ENCODE measurements at places on chromosomes 4 and X.

DNA sequence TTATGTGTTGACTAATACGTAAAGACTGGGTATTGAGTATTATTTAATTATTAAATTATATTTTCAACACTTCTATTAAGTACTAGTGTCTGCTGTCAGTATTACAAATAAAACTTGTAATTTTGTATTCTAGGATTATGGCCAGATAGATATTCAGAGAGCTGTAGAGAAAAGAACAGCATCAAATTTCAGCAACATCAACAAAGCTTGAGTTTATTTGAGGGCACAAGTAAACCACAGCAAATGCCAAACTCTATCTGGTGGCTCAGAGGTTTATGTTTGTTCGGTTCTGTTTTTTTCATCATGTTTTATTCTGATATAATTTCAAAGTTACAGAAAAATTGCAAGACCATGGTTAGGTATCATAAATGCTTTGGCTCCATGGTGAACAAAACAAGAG is 1530.5 kb downstream of the PCDH18 start:
- no peak for DNase-seq

GRCh38 chrX:13028871-13029636 is 15.4 kb downstream of the FAM9C start:
- no peak for DNase-seq

- DNase-seq, result no peak
Measured at GRCh38 chrX:48894891-48895290, 2.7 kb downstream of the TIMM17B start.

DNA sequence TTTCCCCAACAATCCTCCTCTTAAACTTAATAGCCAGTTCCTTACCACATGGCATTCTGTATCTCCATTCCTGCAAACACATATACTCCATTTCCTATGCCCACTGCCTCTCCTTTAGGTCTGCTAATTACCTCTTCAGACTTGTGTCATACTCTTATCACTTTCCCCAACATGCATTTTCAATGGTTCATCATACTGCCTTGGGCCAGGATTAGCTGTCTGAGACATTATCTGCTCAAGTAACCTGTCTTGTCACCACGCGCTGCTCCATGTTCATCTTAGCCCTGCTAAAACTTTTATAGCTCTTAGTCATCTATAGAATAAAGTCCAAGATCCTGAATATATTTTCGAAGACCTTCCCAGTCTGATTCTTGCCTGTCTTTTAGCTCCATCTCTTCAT is 224.1 kb upstream of the GK2 start:
- no peak for DNase-seq

DNA sequence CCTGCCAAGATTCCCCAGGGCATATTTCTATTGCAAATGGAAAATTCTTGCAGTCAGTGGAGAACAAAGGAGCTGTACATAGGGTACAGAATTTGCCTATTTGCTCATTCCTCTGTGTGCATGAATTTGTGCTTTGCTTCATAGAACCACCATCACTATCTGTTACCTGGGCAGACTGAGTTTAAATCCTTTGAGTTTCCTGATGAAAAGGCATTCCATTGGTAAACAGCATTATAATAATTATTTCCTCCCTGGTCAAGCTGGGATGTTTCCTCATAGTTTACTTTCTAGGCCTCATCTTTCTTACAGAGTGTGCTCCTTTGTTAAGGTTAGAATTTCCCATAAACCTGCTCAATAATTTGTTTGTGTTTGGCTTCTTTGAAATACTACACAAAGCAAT is 809 bp upstream of the SLC6A14 start:
- DNase-seq, result no peak

DNA sequence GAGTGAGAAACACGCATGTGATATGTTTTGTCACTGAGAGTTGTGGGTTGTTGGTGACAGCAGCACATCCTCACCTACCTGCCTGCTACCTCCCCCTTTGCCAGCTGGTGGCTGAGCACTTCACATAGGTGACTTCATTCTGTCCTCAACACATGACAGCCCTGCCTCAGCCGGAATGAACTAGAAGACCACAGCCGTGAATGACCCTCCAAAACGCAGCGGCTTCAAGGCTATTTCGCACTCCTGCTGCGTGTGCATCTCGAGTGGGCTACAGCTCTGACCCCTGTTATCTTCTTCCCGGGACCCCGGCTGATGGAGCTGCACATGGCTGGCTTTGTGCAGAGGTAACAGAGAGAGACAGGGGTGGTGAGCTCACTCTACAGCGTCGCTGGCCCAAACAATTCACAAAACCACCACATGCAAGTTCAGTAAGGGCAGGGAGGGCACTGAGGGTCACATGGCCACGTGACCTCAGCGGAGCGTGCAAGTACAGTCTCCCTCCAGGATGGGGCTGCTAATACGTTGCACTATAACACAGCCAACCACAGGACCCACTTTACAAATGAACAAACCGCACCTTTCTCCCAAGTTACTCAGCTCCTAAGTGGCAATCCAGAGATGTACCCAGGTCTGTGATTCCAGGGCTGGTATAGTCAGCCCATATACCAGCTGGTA is 6.3 kb upstream of the PPP2R2C start:
- no peak for DNase-seq

GRCh38 chr4:6277935-6278800 is 8.5 kb downstream of the WFS1 start:
- no peak for DNase-seq

DNA sequence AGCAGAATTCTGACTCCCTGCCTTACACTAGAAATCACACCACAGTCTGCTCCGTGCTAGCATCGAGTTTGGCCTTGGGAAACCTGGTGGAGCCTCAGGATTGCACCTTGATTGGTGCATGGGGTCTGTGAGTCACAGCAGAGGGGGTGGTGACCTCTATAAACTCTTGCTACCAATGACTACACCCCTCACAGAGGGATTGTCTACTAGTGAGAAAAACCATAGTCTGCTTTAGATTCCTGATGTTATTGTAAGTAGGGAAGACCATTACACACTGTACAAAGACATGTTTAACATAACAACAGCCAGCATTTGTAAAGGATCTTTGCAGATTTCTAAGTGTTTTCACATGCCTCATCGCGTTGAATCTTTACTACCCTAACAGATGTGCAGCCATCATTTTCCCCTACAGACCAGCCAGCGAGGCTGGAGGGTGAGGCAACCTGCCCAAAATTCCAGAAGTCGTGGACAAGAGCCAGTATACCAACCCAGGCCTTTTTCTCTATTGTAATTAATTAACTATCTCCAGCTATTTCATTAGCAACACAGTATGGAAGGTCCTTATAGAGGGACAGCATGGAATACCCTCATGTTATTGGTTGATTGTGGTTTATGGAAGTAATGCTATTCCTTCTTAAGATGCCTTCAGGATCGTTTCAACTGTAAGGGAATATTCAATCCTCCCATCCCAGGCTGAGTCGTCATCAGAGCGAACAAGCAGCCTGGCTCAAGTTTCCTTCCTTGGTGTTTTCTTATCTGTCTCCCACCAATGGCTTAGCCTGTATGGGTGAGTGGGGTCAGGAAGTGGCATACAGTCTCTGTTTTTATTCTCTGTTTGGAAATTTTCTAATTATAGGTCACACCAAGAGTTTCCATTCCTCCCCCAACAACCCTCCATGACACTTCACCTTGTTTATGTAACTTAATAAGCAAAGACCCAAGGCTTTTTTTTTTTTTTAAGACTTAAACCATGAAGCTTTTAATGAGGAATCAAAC is 55.9 kb upstream of the KDR start:
- no peak for DNase-seq

- peak; percentile 62 for DNase-seq
Measured at GRCh38 chrX:100685284-100685996, 41.4 kb downstream of the SRPX2 start.

DNA sequence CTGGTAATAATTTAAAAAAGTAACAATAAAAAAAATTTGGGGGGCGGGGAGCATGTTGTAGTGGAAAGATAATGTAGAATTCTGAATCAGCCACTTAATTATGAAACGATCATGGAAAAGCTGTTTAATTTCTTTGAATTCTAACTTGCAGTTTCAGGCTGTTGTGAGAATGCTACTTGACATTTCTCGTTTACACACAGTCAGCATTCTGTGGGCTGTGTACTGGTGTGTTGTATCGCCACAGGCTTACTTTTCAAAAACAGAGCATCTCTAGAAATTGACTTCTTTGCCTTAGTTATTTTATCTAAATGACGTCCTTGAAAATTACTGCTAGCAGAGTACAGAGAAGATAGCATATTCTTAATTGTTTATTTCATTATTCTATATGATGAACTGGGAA is 350.4 kb downstream of the FSTL5 start:
- DNase-seq, result no peak

- no peak for DNase-seq
Measured at GRCh38 chrX:41406201-41406600, 40.9 kb upstream of the NYX start.

DNA sequence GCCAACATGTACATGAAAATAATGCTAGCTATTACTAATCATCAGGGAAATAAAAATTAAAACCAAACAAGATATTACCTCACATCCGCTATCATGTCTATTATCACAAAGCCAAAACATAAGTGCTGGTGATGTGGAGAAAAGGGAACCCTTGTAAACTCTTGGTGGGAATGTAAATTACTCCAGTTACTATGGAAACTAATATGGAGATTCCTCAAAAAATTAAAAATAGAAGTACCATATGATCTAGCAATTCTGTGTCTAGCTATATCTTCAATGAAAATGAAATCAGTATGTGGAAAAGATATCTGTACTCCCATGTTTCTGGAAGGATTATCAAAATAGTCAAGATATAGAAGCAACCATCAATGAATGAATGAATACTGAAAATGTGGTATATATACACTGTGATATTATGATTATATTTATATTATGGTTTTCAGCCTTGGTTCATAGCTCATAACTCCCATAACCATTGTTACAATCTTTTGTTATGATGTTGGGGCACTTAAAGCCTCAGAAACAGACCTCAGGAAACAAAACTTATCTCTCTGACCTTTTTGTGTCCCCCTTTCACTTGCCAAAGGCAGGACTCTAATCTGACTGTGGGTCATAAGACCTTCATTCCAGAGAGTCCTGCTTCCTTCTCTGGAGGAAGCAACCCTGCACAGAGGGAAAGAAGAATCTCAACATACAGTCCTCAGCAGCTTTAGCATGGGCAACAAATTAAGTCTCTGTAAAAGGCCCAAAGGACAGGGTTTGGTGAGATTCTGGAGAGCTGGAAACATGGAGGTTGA is 933.2 kb downstream of the ADGRL3 start:
- no peak for DNase-seq

DNA sequence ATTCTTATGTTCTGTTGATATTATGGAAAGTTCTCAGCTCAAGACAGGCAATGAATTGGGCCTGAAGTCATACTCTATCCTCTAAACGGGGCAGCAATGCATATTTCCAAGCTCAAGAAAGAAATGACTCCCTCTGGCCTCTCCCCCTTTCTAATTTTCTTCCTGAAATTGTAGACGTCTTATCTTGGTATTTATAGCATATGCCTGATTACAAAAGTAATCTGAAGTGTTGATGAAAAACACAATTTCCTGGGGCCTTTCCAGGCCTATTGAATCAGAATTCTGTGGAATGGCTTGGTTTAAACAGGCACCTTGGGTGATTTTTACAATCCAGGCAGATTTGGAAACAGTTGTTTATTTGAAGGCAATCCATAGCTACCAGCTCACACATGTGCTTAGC is 21.4 kb upstream of the PGRMC2 start:
- DNase-seq, result no peak

DNA sequence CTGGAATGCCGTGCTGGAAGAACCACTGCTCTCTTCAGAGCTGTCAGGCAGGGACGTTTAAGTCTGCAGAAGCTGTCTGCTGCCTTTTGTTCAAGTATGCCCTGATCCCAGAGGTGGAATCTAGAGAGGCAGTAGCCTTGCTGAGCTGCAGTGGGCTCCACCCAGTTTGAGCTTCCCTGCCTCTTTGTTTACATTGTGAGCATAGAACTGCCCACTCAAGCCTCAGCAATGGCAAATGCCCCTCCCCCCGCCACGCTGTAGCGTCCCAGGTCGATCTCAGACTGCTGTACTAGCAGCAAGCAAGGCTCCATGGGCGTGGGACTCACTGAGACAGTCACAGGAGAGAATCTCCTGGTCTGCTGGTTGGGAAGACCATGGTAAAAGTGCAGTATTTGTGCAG is 34.8 kb upstream of the MUC7 start:
- DNase-seq, result no peak

DNA sequence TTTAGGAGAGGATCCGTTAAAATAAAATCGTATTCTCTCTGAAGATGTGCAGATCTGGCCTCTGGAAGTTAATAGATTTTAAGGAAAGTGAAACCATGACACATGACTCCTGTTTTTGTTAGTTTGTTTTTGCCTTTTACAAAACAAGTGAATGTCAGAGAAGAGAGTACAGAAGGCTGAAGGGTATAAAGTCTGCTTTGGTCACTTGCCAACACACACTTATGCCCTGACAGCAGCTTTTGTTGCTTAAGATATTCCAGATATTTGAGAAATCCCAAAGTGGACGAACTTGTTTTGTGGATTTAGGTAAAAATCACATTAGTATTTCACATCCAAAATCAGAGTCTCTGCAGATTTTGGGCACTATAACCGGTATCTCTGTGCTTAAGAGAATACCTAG is 192.4 kb upstream of the RASGEF1B start:
- DNase-seq, result no peak

DNA sequence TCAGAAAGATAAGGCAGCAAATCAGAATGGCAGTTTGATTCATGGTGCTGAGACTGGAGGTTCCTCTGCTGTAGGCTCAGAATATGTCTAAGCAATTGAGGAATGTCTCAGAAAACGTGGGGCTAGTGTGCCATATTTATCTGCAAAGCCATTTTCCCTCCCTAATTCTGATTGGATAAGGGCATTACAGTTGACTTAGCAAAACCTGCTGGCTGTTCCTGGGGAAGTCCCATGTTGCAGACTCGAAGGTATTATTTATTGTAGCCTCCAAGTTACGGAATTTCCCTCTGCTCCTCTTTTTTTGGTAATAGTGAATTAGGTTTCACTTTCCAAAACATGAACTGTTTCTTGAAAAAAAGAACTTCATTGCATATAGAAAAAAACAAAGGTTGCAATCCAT is at the start of gene CXCL10:
Gene CXCL10, minus strand, starts transcription at position 109 of the 400 bp plus-strand sequence. Its CDS starts 66 bp downstream, at position 43.
- DNase-seq, result peak; percentile 33

GRCh38 chr4:73019462-73020047 is 50.0 kb downstream of the COX18 start:
- DNase-seq, result peak; percentile 50

DNA sequence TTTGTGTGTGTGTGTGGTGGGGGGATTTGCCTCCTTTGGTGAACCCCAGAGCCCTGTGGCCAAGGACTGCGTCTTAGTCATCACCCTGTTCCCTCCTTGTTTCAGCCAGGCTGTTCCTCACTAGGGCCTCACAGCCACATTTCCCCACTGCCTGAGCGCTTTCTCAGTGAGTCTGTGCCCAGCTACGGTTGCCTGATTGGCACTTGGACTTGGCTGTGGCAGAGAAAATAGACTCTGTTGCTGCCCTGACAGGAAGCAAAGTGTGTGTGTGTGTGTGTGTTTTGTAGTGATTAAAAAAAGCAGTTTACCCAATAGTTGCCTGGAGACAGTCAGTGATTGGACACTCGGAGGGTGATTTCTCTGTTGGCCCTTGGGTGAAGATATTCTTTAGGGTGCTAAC is 113.0 kb downstream of the UCHL1 start:
- DNase-seq, result no peak

DNA sequence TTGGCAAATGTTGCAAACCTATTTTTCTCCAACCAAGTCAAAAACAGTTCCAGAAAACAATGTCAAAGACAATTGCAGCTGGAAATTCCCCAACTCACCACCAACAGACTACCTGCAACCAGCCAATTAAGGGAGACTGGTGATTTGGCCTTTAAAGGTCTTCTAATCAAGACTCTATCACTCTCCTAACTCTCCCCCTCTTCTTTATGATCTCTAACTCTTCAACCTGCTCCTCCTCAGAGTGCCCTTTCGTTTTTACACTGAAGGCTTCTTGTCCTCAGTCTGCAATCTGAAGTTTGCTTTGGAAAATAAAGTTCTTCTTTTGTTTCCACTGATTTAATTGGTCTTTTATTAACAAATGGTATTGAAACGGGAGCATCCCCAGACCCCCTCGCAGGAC is 203.9 kb downstream of the TECRL start:
- no peak for DNase-seq
